CD4-positive, alpha-beta T cell treated with Interleukin-4 for 1 hour (primary cell): ENCODE measurements at places on chromosomes 7 and 10.

DNA sequence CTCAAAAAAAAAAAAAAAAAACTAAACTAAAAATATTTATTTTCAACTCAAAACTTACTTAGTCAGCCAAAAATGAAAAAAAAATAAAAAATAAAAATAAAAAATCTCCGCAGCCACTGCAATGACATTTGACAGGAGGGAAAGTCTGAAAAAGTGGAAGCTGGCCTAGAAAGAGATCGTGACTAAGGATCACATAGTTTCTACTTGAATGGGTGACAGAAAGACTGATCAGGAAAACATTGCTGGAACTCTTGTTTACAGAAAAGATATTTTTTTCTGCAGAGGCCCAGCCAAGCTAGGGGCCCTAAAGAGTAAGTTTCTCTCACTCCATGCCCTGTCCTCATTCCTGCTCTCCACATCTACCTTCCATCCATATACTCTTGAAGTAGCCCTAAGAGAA, 92.8 kb upstream of the KCND2 start:
- DNase-seq = no peak

- no peak for DNase-seq
Observed at GRCh38 chr10:74040200-74041126, 42.5 kb downstream of the VCL start.

DNA sequence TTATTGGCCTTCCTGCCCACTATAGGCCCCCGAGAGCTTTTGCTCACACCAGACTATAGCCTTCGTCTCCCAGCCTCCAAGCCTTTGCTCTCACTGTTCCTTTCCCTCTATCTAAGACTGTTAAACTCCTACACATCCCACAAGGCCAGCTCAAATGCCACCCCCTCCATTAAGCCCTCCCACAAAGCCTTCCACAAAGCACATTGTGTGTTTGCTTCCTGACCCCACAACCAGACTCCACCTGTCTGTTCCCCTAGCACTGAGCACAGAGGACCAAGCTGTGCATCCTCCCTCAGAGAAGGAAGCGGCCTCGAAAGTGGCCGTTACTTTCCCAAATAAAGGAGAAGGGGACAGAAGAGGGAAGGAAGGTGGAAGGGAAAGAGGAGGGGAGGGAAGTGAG, 1.3 kb downstream of the LOXL4 start:
- DNase-seq = no peak

- DNase-seq = no peak
Observed at GRCh38 chr10:131431533-131431932, 120.0 kb upstream of the TCERG1L start.

- DNase-seq = peak; percentile 15
Observed at GRCh38 chr10:34348917-34349485, 466.1 kb downstream of the PARD3 start.

DNA sequence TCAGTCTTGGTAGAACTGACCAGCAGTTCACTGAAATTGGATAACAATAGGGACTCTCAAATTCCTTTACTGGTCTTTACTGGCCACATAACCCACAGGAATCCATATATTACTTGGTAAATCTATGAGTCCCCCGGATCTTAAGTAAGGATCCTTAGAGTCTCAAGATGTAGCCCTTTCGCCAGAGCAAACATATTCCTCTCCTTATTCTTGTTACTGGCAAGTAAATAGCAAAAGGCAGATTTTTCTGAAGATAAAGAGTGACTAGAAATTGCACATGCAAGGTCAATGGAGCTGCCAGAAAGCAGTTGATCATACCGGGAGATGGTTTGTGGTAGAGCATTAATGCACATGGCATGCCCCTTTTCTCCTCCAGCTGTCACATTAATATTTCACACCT, 283.0 kb downstream of the HDAC9 start:
- DNase-seq = no peak

- no peak for DNase-seq
Observed at GRCh38 chr7:140641524-140642195, 1.0 kb upstream of the DENND2A start.

DNA sequence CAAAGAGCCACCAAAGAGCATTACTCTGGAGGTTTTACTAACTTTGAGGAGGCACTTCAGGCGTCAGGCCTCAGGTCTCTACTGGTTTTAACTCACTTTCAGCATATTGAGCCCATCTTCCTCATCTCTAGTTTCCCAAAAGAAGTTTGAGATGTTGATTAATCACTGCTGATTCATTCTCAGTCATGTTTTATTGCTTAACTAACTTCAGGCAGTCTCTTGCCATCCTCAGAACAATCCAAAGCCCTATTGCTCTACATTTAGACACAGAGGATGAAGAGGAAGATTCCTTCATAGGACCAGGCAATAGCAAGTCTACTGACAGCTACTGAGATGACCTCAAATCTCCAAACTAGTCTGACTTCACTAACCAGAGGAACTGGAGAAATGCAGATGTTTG, 39.1 kb upstream of the BET1 start:
- DNase-seq = no peak

DNA sequence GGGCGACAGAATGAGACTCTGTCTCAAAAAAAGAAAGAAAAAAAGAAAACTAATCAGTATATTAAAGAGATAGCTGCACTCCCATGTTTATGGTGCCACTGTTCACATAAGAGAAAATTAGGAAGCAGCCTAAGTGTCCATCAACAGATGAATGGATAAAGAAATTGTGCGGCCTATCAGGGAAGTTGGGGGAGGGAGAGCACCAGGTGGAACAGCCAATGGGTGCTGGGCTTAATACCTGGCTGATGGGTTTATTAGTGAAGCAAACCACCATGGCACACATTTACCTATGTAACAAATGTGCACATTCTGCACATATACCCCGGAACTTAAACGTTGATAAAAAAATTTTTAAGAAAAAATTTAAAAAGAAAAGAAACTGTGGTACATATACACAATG, 9.0 kb upstream of the PRRT4 start:
- no peak for DNase-seq
